ENCODE measurements at places on chromosomes 12 and 14.

GRCh38 chr12:113062502-113063395 lies 6.2 kb downstream of the DTX1 start:
- no peak for DNase-seq

GRCh38 chr14:86333493-86333892 lies 803.5 kb downstream of the FLRT2 start:
- no peak for DNase-seq

- no peak for DNase-seq
Measured at GRCh38 chr14:90034835-90035525, 26.8 kb upstream of the KCNK13 start.

DNA sequence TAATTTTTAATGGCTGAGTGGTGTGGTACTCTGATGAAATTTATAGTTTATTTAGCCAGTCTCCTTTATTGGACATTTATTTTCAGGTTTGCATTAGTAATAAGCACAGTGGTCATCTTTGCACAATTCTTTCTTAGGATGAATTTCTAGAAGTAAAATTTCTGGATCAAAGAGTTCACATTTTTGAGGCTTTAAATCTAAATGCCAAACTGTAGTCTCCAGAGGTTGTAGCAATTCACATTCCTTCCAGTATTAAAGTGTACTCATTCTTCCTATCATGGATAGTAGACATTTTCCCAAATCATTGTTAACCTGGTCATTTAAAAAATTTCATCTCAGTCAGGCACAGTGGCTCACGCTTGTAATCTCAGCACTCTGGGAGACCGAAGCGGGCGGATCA lies 24.8 kb downstream of the SLC39A9 start:
- no peak for DNase-seq

- DNase-seq: no peak
Measured at GRCh38 chr12:122834104-122834920, 945 bp upstream of the HIP1R start.

- DNase-seq: no peak
Measured at GRCh38 chr14:72558721-72559120, 335.2 kb downstream of the DPF3 start.

GRCh38 chr12:4441355-4442335 lies 4.0 kb downstream of the FGF6 start:
- no peak for DNase-seq

- DNase-seq: no peak
Measured at GRCh38 chr14:68939893-68940613, 39.0 kb downstream of the ACTN1 start.

GRCh38 chr14:106843951-106844483 lies 1317.6 kb downstream of the TMEM121 start:
- DNase-seq: no peak

DNA sequence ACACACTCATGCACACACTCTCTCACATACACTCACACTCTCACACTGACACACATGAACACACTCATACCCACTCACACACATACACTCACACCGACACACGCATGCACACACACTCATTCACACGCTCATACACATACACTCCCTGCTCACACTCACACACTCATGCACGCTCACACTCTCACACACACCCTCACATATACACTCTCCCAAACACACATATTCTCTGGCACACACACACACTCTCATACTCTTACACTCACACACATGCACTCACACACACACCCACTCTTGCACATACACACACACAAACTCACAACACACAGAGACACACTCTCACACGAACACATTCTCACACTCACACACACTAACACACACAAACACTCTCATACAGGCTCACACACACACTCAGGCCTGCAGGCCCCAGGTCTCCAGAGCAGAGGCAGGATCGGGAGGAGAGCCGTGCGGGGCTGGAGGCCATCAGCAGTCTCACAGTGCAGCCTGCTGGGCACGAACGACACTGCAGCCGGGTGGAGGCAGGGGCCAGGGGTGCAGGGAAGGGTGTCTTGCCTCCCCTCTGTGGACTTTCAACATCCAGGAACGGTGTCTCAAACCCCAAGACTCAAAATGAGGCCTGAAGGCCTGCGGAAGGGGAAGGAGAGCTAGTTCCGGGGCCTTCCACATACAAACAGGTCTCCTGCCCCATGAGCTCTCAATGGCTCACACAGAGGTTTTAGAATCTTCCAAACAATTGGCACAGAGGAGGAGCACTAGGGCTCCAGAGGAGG lies 148.7 kb downstream of the ANO2 start:
- DNase-seq: no peak

- DNase-seq: no peak
Measured at GRCh38 chr14:52992236-52992870, 41.5 kb upstream of the FERMT2 start.

- no peak for DNase-seq
Measured at GRCh38 chr12:131055596-131056233, 102.0 kb downstream of the ADGRD1 start.
